Uterus (tissue), 4 donors: ENCODE measurements at places on chromosomes 4 and X.

- no peaks in the 10 kb centered on the region for H3K36me3 ChIP-seq
- H3K4me3 ChIP-seq, result no peak overlapping the region
- H3K27ac ChIP-seq, result no peak overlapping the region
- H3K27me3 ChIP-seq, result no peaks in the 10 kb centered on the region
- DNase-seq, result no peak
Measured at GRCh38 chr4:13492747-13493146, 8.6 kb upstream of the RAB28 start.

GRCh38 chrX:11525685-11526084, 140.0 kb downstream of the ARHGAP6 start:
- no peak overlapping the region for H3K27ac ChIP-seq
- DNase-seq, result no peak
- no peaks in the 10 kb centered on the region for H3K4me1 ChIP-seq
- no peak overlapping the region for H3K4me3 ChIP-seq
- no peaks in the 10 kb centered on the region for H3K36me3 ChIP-seq
- H3K27me3 ChIP-seq, result no peaks in the 10 kb centered on the region

- no peak overlapping the region for H3K27ac ChIP-seq
- no peaks in the 10 kb centered on the region for H3K27me3 ChIP-seq
- no peaks in the 10 kb centered on the region for H3K4me1 ChIP-seq
- H3K4me3 ChIP-seq, result no peak overlapping the region
Measured at GRCh38 chr4:160224049-160224448, 1121.2 kb downstream of the RAPGEF2 start.

- H3K27ac ChIP-seq, result no peak overlapping the region
- no peaks in the 10 kb centered on the region for H3K36me3 ChIP-seq
- no peaks in the 10 kb centered on the region for H3K27me3 ChIP-seq
- no peaks in the 10 kb centered on the region for H3K4me1 ChIP-seq
- DNase-seq, result no peak
Measured at GRCh38 chr4:141645611-141646340, 9.4 kb downstream of the IL15 start.

DNA sequence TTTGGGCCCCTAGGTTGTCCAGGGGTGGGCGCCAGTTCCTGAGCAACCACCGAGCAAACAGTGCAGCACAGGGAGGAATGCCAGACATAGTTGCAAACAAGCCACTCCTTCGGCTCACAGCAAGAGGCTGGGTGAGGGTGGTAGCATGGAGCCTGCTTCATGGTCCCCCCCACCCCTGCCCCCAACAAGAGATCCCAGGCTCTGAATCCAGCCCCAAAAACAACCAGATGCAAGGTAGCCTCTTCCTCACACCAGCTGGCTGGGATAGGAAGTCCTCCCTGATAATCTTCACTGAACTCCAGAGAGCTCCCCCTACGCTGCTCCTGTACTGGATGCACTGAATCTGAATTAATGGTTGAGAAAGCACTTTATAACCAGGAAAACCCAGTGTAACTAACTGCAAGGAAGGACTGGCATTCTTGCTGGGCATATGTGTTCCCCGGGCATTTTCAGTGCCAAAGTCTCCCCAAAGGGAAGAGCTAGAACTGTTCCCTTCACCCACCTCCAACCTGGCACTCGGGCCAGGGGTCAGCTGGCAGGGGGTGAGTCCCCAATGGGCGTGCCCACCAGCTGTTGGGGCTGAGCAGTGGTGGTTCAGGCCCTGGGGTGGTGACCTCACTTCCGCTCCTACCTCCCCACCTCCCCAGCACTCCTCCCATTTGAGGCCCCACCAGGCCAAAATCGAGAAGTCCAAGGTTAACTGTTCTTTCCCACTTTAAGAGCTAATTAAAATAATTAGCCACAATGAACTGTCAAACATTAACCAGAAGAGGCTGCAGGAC, 1.5 kb downstream of the ELF4 start:
- H3K36me3 ChIP-seq, result no peaks in the 10 kb centered on the region
- DNase-seq, result no peak
- H3K4me1 ChIP-seq, result no peaks in the 10 kb centered on the region

GRCh38 chr4:39873823-39874222, 103.9 kb downstream of the PDS5A start:
- H3K4me1 ChIP-seq, result no peaks in the 10 kb centered on the region
- no peak overlapping the region for H3K4me3 ChIP-seq
- H3K27ac ChIP-seq, result no peak overlapping the region
- H3K36me3 ChIP-seq, result no peaks in the 10 kb centered on the region
- H3K27me3 ChIP-seq, result no peaks in the 10 kb centered on the region
